Left renal cortex interstitium (tissue), 4 donors: ENCODE measurements at places on chromosomes 6 and 20. TPM values are rescaled to one million over a fixed set of nuclear protein-coding genes. Genes with fewer than 3 reads are reported as not detected.

The C6orf141 gene
- 0.98 TPM for polyA plus RNA-seq

The SLC22A23 gene
- polyA plus RNA-seq: 14.0 TPM

The PPP1R14C gene
- 21.6 TPM for polyA plus RNA-seq

The RRAGD gene
- polyA plus RNA-seq: 37.2 TPM

The TMEM244 gene
- not detected for polyA plus RNA-seq

The DNAH8 gene
- polyA plus RNA-seq: 0.57 TPM

The GGTLC1 gene
- polyA plus RNA-seq: not detected

- no peak for DNase-seq
Measured at GRCh38 chr20:60062431-60063047, 104.3 kb downstream of the CDH26 start.

- no peak for DNase-seq
Measured at GRCh38 chr6:135546680-135547418, 49.3 kb upstream of the AHI1 start.

DNA sequence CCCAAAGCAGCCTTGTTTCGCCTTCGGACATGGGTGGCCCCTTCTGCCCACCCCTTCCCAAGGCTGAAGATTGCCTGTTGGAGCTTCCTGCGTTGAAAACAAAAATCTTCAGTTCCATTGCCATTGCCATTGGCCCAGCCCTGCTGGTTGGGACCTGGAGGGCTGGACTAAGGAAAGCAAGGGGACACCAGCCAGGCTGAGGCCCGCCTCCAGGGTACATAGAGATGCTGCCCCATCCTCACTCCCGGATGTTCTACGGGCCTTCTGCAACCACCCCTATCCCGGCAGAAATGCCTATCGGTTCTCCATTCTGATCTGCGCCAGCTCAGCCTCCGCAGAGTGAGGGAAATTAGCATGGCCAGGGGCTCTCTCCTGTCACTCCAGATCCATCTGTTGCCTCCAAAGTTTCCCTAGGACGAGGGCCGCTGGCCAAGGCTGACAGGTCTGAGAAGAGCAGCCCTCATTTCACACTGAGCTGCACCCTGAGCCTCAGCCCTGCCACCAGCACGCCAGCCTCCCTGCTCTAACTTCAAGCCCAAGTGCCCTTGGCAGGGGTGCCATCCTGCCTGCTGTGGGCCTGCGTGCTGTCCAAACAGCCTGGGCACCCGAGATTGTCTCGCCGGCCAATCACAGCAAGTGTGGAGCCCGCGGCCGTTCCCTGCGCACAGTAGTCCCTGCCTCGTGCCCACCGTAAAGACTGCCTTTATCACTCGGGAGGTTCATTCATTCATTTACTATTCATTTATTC, 13.4 kb upstream of the STX16 start:
- no peak for DNase-seq

DNA sequence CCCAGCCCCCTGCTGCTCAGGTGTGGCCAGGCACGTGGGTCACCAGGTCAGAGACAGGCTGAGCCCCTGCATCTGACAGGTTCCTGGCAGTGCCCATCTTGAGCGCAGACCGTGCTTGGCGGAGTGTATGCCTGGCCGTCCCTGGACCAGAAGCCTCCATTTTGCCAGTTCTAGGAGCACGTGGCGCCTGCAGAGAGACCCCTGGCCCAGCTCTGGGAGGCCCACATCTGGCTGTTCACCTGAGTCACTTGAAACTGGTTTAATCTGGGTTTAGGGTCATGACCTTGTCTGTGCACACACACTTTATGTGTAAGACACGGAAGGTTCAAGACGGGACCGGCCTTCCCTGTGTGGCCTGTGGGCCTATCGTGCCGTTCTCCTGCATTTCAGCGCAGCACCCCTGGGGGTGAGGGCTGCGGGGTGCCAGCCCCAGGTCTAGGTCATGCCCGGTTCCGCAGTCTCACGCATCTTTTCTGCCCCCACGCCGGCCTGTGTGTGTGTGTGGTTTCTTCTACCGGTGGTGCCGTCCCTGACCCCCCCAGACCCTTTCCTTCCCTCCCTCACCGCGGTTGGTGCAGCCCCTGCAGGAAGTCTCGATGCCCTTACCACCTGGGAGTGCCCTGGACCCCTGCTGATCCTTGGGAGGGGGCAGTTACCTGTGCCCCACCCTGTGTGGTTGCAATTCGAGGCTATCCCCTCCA, 14.0 kb downstream of the SS18L1 start:
- DNase-seq: no peak

DNA sequence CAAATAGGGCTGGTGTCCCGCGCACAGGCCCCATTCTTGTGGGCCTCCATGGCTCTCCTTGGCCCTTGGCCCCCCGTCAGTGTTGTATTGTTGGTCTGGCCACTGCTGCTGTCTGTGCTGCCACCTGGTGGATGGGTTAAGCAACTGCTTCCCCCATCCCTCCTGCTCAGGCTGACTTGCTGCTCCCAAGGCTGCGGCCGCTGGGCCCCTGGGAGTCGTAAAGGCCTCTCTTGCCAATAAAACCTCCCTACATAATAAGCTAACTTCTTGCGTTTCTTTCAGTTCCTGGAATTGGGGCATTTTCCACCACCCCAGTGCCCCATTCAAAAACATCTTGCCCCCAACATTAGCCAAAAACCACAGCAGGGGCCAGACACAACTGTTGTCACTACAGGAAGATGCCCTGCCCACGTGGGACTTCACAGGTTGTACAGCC, 27.1 kb downstream of the CD83 start:
- DNase-seq: peak; percentile 43

- DNase-seq: no peak
Measured at GRCh38 chr20:25669826-25670422, 26.7 kb downstream of the ZNF337 start.

DNA sequence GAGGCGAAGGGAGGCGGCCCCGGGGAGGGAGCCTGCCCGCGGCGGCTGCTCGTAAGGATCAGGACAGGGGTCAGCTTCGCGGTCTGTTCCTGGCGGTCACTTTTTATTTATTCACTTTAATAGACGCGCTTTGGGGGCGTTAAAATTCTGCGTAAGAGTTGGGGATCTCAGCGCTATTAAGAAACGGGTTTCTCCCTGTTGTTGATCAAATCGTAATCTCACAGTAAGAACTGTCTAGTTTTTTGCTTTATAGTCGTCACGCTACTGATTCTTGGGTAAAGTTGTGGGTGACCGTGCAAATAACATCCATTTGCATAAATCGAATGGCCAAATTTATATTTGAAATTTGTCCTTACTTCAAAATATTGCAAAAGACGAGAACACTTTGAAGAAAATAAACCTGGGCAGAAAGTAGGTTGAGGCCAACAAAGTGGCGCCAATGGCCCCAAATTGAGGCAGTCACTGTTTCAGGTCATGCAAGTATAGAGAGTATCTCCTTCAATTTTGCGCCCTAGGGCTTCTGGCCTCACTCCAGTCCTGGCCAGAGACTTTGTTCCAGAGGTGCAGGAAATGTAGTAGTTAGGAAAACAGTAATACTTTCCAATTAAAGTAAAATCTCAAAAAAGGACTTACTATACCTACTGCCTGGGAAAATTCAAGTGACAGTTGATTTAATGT, 963 bp upstream of the RMND1 start:
- no peak for DNase-seq

GRCh38 chr6:96909811-96910210, 12.1 kb upstream of the NDUFAF4 start:
- no peak for DNase-seq

- no peak for DNase-seq
Measured at GRCh38 chr6:99276747-99277146, 72.7 kb downstream of the FAXC start.

DNA sequence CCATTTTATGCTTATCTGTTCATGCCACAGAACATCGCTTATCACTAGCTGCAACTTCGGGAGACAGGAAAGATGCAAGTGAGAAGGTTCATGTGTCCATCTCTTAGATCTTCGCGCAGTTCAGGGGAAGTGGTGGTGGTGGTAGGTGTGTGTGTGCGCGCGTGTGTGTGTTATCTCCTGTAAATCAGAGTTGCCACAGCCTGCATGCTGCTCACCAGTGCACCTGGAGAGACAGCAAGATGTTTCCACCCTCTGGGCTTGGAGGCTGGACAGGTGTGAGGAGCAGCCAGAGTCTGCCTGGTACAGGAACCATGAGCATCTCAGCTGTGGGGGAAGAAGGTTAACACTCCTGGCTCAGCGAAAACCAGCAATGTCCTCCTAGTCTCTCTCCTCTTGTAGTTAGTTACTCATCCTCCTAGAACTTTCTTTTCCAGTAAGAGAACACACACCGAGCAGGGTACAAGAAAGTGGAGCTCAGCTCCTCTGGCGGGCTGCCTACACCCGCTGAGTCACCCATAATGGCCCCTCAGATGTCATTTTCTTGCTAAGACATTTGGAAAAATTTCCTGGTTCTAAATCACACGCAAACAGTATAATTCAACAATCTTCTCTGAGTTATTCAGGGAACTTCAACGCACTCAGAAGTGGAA, 5.1 kb upstream of the TUBB1 start:
- DNase-seq: no peak

- DNase-seq: no peak
Measured at GRCh38 chr6:157045831-157046454, 268.8 kb downstream of the ARID1B start.

- DNase-seq: no peak
Measured at GRCh38 chr6:14671261-14671681, 553.7 kb downstream of the CD83 start.

GRCh38 chr6:130893277-130893676, 66.1 kb downstream of the SMLR1 start:
- no peak for DNase-seq
